RKO (cell line): ENCODE measurements at places on chromosomes 7 and 10.

DNA sequence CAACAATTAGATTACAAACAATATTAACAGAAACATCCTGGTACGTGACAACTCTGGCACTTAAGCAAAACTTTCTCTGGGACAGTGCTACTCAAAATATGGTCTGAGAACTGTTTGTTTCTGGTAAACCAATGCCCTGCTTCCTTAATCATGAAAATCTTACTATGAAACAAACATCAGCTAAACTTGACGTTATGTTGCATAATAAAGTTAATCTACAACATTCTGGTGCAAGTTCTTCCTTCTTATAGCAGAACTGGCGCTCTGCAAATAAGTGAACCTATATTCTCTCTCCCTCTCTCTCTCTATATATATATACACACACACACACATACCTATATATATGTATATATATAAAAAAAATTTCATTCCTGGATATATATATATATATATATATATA lies 7.8 kb downstream of the C7orf33 start:
- no peak for DNase-seq

DNA sequence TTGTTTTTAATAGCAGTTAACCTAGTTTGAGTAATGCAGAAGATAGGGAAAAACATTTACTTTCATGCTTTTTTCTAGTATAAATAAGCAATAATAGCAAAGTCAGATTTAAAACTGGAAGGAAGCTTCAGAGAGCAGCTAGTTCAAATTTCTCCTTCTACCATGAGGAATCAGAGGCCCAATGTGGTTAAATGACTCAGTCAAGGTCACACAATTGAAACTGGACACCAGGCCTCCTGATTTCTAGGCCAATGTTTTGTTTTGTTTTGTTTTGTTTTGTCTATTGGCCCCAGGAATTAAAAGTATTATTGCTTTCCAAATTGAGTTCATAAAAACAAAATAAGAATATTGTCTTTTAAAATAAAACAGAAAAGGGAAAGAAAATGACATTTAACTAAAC lies 122.3 kb downstream of the TRIL start:
- peak; percentile 32 for DNase-seq

- DNase-seq: no peak
Observed at GRCh38 chr7:15682111-15682510, 4.4 kb downstream of the MEOX2 start.

DNA sequence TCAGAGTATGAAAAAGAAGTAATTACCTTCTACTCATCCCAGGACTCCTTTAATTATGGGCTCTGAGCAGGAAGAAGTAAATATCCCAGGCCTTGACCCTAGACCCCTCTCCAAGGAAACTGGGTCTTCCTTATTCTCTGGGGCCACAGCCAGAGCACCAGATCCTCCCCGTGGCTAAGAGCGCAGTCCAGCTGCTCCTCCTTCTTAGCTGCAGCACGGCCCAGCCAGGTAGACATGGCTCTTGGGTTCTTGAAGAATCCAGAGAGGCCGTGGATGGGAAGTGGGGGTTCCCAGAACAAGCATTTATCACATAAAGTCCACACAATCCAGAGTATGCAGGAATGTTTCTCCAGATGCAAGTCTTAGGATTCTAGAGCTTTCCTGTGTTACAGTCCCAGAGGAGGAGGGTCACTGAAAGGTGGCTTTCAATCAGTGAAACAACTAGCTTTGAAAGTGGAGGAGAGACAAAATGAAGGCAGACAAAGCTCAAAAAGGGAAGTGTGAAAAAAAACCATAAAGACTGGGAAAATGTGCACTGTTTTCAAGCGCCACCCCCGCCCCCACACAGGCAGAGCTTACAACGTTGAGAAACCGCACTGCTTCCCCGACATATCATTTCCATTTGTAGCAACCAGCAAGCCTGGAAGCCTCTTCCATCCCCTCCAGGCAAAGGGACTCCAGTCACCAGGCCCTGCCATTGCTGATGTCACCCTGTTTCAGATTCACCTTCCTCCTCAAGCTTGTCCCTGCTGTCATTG lies 396.5 kb upstream of the MKI67 start:
- no peak for DNase-seq

- DNase-seq: no peak
Observed at GRCh38 chr7:35729061-35729783, 34.3 kb upstream of the HERPUD2 start.

- peak; percentile 76 for DNase-seq
Observed at GRCh38 chr10:113520690-113521474, 32.0 kb upstream of the HABP2 start.

DNA sequence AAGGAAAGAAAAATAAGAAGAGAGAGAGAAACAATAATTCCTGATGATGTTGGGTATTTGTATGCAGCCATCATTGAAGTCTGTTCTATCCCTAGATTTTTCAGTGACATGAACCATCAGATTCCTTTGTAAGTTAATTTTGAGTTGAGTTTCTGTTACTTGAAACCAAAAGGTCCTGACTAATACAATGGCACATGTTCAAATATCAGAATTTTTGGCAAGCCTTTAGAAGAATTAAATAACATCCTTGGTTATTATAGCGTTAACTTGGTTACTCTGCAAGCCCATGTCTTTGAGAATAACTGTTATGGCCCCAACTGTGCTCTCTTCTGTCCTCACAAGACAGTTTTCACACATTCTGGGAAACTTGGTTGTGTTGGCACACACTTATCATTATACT lies 66.5 kb downstream of the SYPL1 start:
- DNase-seq: no peak

- DNase-seq: no peak
Observed at GRCh38 chr10:87966459-87966858, 103.0 kb downstream of the PTEN start.

- no peak for DNase-seq
Observed at GRCh38 chr7:91866599-91867148, 13.8 kb downstream of the MTERF1 start.

GRCh38 chr10:109934958-109935793 lies 11.9 kb upstream of the XPNPEP1 start:
- DNase-seq: no peak
